Progenitor cell of endocrine pancreas (in vitro differentiated cells): ENCODE measurements at places on chromosomes 12 and 14.
A peak's percentile ranks its signal among the peaks of the same experiment; 100 is the strongest.

GRCh38 chr12:117441751-117442150, 80.3 kb upstream of the NOS1 start:
- no peak overlapping the region for H3K27ac ChIP-seq
- H3K36me3 ChIP-seq = no peaks in the 10 kb centered on the region
- no peak for DNase-seq
- H3K27me3 ChIP-seq = peaks cover 37% of the 10 kb centered on the region
- H3K4me1 ChIP-seq = no peaks in the 10 kb centered on the region

- peaks cover 5% of the 10 kb centered on the region for H3K4me1 ChIP-seq
- no peak for DNase-seq
- H3K27ac ChIP-seq = no peak overlapping the region
- no peaks in the 10 kb centered on the region for H3K36me3 ChIP-seq
- H3K27me3 ChIP-seq = no peaks in the 10 kb centered on the region
Observed at GRCh38 chr14:103923863-103924262, 4.4 kb upstream of the TDRD9 start.

DNA sequence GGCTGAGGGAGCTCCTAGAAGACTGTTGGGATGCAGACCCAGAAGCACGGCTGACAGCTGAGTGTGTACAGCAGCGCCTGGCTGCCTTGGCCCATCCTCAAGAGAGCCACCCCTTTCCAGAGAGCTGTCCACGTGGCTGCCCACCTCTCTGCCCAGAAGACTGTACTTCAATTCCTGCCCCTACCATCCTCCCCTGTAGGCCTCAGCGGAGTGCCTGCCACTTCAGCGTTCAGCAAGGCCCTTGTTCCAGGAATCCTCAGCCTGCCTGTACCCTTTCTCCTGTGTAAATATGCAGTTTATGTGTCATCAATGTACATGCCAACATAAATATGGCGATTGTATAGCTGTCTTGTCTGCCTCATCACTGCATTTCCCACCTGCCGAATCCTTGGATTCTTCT, 7.5 kb downstream of the AMHR2 start:
- H3K4me1 ChIP-seq = peaks cover 19% of the 10 kb centered on the region
- no peaks in the 10 kb centered on the region for H3K27me3 ChIP-seq
- no peak overlapping the region for H3K4me3 ChIP-seq
- peaks cover 8% of the 10 kb centered on the region for H3K36me3 ChIP-seq
- DNase-seq = no peak
- no peak overlapping the region for H3K27ac ChIP-seq

GRCh38 chr12:23950210-23950774, 822 bp upstream of the SOX5 start:
- no peaks in the 10 kb centered on the region for H3K27me3 ChIP-seq
- H3K4me3 ChIP-seq = no peak overlapping the region
- no peak overlapping the region for H3K27ac ChIP-seq
- peaks cover 15% of the 10 kb centered on the region for H3K4me1 ChIP-seq

- no peaks in the 10 kb centered on the region for H3K36me3 ChIP-seq
- H3K27me3 ChIP-seq = no peaks in the 10 kb centered on the region
- no peak overlapping the region for H3K4me3 ChIP-seq
- peaks cover 4% of the 10 kb centered on the region for H3K4me1 ChIP-seq
- H3K27ac ChIP-seq = no peak overlapping the region
Observed at GRCh38 chr14:47223656-47224055, 451.7 kb downstream of the MDGA2 start.

DNA sequence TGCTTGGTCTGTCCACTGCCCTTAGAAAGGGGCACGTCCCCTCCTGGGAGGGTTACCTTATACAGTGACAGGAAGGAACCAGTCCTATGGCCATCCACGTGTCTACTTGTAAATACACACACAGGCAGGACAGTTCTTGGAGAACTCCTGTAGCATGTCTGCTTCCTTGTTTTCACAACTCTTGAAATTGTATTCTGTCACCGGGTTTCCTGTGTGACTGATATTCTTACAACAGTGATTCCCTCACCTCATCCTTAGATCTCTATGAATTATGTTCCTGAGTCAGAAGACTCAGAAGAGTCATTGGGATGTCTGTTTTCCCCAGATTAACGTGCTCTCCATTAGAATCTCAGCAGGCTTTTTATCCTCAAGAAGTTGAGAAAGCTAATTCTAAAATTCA, 44.1 kb upstream of the DYNC1H1 start:
- H3K4me3 ChIP-seq = no peak overlapping the region
- no peaks in the 10 kb centered on the region for H3K4me1 ChIP-seq
- no peaks in the 10 kb centered on the region for H3K27me3 ChIP-seq
- no peak overlapping the region for H3K27ac ChIP-seq

DNA sequence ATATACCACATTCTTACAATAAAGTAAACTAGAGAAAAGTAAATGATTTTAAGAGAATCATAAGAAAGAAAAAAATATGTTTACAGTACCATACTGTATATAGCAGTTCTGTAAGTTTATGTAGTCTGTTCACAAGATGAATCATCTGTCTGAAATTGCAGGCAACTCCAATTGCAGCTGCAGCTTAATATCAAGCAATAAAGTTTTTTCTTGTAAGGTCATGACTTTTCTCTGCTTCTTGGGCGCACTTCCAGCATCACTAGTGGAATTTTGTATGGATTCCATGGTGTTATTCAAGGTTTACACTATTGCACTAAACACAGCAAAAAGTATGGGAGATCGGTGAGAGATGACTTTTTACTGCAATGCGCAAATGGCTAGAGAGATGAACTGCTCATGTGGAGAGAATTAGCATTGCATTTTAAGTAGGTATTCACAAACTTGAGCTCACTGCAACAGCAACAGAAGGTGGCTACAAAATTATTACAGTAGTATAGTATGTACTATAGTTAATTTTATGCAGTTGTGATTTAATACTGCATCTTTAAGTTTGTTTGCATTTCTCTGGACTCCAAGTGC, 445.4 kb upstream of the OR4E1 start:
- no peaks in the 10 kb centered on the region for H3K4me1 ChIP-seq
- no peaks in the 10 kb centered on the region for H3K36me3 ChIP-seq
- no peak overlapping the region for H3K4me3 ChIP-seq
- H3K27ac ChIP-seq = no peak overlapping the region
- DNase-seq = no peak

DNA sequence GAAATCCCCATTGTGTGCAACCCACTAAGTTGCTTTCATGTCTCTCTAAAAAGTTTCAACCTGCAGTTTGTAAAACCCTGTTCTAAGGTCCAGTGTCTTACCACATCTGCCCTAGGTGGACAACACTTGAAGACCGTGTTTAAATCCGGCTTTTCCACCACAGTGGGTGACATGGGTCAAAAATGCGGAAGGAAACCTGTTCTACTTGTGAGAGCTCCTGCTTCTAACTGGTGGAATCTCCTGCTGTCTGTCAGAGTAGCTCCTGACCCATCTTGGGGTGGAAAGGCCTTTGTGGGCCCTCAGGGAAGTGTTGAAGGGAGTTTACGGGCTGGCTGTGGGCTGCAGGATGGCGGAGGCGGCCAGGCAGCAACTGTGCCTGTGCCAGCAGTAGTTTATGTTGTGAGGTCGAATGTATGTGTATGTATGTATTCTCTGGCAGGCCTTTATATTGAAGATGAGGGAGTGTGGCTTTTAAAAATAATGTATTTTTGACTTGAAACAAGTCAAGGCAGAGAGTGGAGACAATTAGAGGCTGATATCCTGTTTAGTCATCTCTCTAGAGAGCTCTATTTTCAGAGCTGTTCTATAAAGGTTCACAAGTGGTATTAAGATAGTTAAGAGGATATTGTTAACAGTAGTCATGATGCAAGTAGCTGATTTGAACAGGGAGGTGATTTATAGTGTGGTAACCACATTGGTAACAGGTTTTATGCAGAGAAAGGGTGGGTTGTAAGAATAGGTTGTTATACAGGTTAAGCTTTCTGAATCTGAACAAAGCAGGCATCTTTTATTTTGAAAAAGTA, 67.0 kb downstream of the PRKCH start:
- H3K27ac ChIP-seq = no peak overlapping the region
- H3K27me3 ChIP-seq = no peaks in the 10 kb centered on the region
- no peak for DNase-seq
- no peaks in the 10 kb centered on the region for H3K36me3 ChIP-seq

DNA sequence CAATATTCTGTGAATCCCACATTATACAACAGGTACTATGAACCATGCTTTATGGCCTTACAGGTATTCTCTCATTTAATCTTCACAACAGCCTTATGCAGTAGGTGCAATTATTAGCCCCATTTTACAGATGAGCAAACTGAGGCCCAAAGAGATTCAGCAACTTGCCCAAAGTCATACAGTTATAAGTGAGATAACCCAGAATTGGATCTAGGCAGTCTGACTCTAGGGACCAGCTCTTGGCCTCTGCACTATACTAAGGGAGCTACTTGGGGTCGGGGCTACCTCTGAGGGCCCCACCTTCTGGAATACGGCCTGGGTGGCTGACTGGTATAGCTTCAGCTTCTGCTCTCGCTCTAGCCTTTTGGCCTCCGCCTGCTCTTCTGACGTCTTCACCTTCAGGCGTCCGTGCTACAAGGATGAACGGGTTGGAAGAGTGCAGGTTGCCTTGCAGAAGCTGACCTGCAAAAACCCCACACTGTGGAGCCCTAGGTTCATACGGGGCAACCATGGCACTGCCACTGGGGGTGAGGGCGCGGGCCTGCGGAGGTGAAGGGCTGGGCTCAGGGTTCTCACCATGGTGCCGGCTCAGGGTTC, 762 bp downstream of the RABGGTA start:
- no peaks in the 10 kb centered on the region for H3K27me3 ChIP-seq
- peaks cover 12% of the 10 kb centered on the region for H3K4me1 ChIP-seq
- H3K36me3 ChIP-seq = peaks cover 5% of the 10 kb centered on the region
- peak overlapping the region; percentile 96 for H3K27ac ChIP-seq
- no peak for DNase-seq

DNA sequence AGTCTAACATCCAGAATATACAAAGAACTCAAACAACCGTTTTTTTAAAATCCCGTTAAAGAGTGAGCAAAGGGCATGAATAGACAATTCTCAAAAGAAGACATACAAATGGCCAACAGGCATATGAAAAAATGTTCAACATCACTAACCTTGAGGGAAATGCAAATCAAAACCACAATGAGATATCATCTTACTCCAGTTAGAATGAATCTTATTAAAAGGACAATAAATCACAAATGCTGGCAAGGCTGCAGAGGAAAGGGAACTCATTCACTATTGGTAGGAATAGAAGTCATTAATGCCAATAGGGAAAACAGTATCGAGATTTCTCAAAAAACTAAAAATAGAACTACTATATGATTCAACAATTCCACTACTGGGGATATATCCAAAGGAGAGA, 520.1 kb downstream of the RMST start:
- H3K4me1 ChIP-seq = peaks cover 3% of the 10 kb centered on the region
- H3K36me3 ChIP-seq = peaks cover 1% of the 10 kb centered on the region
- no peak overlapping the region for H3K27ac ChIP-seq
- no peak for DNase-seq
- H3K27me3 ChIP-seq = no peaks in the 10 kb centered on the region

- no peaks in the 10 kb centered on the region for H3K27me3 ChIP-seq
- H3K4me3 ChIP-seq = no peak overlapping the region
- DNase-seq = no peak
Observed at GRCh38 chr14:55976219-55976618, 142.0 kb upstream of the PELI2 start.

- H3K27ac ChIP-seq = no peak overlapping the region
- no peaks in the 10 kb centered on the region for H3K36me3 ChIP-seq
- H3K4me1 ChIP-seq = peaks cover 11% of the 10 kb centered on the region
- no peaks in the 10 kb centered on the region for H3K27me3 ChIP-seq
- H3K4me3 ChIP-seq = no peak overlapping the region
Observed at GRCh38 chr12:15011162-15011561, 38.3 kb downstream of the PDE6H start.

- no peak for DNase-seq
- H3K4me1 ChIP-seq = peaks cover 9% of the 10 kb centered on the region
- no peaks in the 10 kb centered on the region for H3K36me3 ChIP-seq
- no peak overlapping the region for H3K27ac ChIP-seq
- no peak overlapping the region for H3K4me3 ChIP-seq
- peaks cover 6% of the 10 kb centered on the region for H3K27me3 ChIP-seq
Observed at GRCh38 chr14:65813760-65814384, 401.3 kb downstream of the FUT8 start.

GRCh38 chr14:70698288-70698687, 56.6 kb downstream of the TTC9 start:
- H3K27ac ChIP-seq = no peak overlapping the region
- no peak overlapping the region for H3K4me3 ChIP-seq
- H3K27me3 ChIP-seq = peaks cover 7% of the 10 kb centered on the region
- H3K36me3 ChIP-seq = no peaks in the 10 kb centered on the region
- H3K4me1 ChIP-seq = peaks cover 7% of the 10 kb centered on the region
